NCI-H2029 treated with DMSO at 0.1 percent for 48 hours (cell line): ENCODE measurements at places on chromosomes 3 and 15.

DNA sequence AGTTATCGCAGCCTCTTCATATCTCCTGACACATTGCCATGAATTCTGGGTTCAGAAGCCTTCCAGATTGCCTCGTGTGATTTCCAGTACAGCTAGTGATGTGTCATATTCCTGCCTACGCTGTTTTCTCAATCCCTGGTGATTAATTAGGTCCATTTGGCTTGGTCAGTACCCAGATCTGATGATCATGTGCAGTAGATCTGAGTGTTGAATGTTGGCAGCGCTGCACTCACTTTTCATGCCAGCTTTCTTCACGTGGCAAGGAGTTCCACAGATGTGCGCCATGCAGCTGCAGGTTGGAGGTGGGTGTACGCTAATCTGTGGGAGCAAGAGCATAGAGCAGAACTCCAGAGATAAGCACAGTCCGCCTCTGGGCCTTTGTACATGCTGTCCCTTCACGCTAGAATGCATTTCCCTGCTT lies 86.9 kb upstream of the COL6A5 start:
- DNase-seq, result no peak

DNA sequence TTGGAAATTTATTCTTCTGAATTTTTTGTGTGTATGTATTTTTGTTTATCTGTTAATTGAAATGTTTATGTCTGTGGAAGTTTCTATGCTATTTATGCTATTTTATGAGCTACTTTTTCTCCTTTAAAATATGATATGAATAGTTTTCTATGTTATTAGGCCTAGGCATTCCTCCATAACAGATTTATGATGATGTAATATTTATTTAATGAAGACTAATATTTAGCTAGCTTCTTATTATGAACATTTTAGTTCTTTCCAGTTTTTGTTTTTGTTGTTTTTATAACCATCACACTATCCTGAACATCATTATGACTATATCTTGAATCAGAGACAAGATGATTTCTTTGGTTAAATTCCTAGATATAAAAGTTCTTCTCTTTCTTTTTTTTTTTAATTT lies 70.7 kb downstream of the P2RY1 start:
- DNase-seq, result no peak

- no peak for DNase-seq
These were observed 32.4 kb upstream of the PIK3R4 start for GRCh38 chr3:130779031-130779430.

DNA sequence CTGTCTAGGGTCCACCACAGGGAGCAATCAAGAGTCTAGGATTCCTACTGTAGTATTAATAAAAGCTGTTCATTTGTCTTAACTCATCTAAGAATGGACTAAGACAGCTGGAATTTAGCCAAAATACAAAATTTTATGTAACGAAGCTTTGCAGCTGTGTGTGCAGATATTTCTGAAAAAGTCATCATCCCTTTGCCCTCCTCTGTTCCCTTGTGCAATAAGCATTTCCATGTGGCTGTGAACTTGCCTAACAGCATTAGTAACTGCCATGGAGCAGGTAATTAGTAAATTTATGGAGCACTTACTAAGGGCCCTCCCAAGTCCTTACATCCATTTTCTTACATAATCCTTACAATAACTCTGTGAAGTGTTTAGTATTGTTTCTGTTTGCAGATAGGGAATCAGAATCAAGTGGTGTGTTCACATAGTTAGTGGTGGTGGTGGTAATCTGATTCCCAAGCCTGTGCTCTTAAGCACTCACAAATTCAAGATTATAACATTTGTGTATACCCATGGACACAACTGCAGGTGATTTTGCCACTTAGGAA lies 114.5 kb downstream of the RARB start:
- no peak for DNase-seq

DNA sequence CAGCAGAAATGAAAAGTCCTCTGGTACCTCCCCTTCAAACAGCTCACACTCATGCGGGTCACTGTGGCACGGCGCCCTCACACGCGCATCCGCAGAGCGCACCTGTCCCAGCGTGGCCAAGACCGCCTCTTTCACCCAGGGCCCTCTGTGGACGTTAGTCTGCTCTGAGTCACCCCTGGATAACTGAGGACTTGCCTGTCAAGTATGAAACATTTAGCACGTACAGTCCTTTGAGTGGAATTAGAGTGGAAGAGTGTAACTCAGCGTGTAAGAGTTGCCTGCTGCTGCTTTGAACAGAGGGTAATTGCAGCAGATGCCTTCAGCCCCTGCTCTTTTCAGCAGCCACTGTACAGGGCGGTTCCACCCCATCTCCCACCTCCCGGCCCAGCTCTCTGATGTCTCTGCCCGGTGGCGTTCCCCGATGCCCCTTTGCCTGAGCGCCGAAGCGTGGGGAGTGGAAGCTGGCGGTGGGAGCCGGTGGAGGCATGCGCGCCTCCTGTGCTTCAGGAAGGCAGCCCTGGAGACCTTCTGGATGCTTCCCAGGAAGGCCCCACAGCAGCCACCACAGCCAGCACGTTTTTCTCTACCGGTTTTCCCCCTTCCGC lies 23.0 kb downstream of the CPN2 start:
- DNase-seq, result no peak

- DNase-seq, result no peak
These were observed 58.8 kb downstream of the ADAM10 start for GRCh38 chr15:58690703-58691102.

- DNase-seq, result no peak
These were observed 18.7 kb upstream of the PAQR9 start for GRCh38 chr3:142982038-142982773.

DNA sequence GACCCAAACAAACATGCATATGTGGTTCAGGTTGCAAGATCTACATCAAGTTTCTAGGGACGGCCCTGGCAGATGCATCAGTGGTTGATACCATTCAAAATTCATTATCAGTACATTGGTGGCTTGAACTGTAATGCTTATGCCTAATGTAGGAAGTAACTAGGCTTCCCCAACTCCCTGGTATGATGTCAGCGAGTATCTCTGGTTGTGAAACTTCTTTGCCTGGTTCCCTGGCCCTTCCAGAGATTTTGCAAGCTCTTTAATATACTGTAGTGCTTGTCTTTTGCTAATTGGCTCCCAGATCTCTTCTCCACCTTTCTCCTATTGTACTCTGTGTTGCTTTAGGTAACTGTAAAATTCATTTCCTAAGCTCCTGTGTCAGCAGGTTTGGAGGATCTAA lies 114.8 kb upstream of the RARB start:
- no peak for DNase-seq
